ENCODE measurements at places on chromosomes 2 and 18. TPM values are rescaled to one million over a fixed set of nuclear protein-coding genes. Genes with fewer than 3 reads are reported as not detected.

Gene LAMA1
- not detected for total RNA-seq

Gene OTOF
- total RNA-seq: not detected

Gene CFAP65
- not detected for total RNA-seq

Gene NOTO
- not detected for total RNA-seq

Gene B3GNT7
- total RNA-seq: 2.4 TPM

Gene WDR43
- total RNA-seq: 21.0 TPM

Gene NYAP2
- total RNA-seq: not detected

Gene SPATA3
- total RNA-seq: not detected

Gene ST8SIA3
- not detected for total RNA-seq

Gene NDUFB3
- total RNA-seq: 466 TPM

DNA sequence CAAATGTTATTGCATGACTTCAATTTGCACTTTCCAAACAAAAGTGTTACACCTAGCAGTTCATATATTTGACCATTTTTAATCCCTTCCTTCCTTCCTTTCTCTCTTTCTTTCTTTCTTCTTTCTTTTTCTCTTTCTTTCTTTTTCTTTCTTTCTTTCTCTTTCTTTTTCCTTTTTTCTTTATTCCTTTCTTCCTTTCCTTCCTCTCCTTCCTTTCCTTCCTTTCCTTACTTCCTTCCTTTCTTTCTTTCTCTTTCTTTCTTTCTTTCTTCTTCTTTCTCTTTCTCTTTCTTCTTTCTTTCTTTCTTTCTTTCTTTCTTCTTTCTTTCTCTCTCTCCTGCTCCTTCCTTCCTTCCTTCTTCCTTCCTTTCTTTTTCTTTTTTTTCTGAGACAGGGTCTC, 146.7 kb upstream of the ALKAL2 start:
- no peak for DNase-seq

GRCh38 chr2:226983895-226984749, 148.3 kb downstream of the RHBDD1 start:
- DNase-seq: no peak

DNA sequence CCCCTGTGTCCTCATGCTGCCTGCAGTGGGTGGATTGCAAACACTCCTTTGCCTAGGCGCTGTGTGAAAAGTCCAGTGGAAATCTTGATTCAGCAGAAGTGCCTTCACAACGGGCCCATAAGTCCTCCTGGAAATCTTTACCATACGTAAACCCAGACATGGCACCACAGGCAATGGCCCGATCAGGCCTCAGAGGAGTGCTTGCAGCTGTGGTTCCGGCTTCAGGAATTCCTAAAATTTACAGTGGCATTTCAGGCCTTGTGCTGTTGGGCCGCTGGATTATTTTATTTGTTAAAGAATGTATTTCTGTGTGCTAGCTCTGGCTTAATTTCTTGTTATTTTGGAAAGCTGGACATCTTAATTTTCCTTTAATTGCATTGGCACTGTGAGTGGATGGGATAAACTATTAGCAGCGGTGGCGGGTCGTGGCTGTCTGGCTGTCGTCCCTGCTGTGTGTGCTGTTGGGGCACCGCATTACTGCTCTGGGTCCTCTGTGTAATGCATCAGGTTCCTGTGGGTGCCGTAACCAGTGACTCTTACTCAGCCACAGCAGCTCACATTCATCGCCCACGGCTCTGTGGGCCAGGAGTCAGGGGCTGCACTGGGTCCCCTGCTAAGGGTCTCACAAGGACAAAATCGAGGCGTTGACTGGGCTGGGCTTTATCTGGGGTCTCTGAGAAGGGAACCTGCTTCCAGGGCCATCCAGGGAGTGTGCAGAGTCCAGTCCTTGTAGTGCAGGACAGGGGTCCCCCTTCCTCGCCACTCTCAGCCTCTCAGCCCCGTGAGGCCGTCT, 73.1 kb downstream of the RTP5 start:
- DNase-seq: no peak

DNA sequence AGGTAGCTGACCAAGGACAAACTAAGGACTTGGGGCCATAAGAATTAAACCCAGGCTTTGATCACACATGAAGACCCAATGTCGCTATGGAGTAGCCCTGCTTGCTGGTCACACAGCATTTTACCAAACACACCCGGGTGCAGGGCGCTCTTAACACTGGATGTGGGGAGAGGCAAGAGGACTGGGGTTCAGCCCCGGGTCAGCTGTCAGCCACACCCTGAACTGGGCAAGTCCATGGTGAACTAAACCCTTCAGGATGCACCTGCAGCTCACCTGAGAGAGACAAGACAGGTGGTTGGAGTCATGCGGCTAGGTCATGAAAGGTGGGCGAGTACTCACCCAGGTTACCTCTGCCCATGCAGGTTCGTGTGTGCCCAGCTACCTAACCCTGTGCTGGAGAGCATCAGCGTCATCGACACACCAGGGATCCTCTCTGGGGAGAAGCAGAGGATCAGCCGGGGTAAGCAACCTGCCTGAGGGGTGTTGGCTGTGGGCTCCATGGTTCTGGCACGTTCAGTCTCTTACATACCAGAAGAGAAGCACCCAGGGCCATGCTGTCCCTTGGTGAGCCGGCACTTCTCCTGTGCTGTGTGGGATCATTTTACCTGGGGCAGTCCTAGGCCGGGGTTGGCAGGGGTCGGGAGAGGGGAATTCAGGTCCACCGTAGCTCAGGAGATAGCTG, 15.2 kb downstream of the EHD3 start:
- no peak for DNase-seq

- no peak for DNase-seq
Observed at GRCh38 chr2:73979021-73979420, 5.7 kb upstream of the TET3 start.

- DNase-seq: no peak
Observed at GRCh38 chr2:190578158-190579057, 43.9 kb upstream of the NEMP2 start.

DNA sequence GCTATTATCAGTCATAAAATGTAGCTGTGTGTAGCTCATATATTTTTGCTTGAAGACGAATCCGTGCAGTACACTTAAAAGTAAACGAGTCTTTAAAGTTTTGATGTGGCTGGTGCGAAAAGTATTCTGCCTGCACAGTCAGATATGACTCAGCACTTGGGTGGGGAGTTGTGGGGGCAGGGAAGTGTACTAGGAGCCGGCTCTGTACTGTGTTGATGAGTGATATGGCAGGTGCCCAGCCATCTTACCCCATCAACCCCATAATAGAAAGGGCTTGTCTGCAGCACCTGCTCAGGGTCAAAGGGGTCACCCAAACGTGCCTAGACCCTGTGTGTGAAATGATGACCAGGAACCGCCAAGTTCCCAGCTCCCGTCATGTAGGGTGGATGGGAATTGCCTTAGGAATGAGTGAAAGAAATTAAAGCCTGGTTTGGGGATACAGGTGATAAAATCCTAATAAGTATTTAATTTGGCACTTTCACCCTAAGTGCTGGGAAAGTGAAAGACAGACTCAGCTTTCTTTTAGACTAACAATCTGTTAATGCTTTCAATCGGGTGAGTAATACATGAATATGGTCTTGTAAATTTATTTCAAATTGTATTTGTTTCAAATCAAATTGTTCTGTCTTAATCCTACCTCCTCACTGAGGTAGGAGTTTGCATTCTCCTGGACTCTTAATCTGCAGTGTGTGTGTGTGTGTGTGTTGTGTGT, 48.0 kb downstream of the BCL2L11 start:
- peak; percentile 33 for DNase-seq

- DNase-seq: no peak
Observed at GRCh38 chr2:214651451-214651850, 158.0 kb downstream of the BARD1 start.

DNA sequence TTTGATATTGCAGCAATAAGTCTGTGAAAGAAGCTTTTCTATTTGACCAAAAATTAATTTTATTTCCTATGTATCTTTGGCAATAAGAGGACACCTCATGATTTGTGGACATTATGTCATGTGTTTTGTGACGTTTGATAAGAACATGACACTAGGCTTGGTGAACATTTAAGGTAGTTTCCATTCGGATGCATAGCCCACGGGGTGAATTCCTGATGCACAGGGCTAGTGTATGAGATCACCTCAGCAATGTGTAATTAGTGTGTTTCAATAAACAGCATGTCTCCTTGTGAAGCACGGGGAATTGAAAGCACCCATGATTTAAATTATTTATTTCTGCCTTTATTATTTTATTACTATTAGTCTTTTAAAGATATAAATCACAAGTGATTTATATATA, 146.1 kb upstream of the LINC00305 start:
- DNase-seq: no peak

- no peak for DNase-seq
Observed at GRCh38 chr18:26181343-26181826, 44.9 kb upstream of the TAF4B start.

DNA sequence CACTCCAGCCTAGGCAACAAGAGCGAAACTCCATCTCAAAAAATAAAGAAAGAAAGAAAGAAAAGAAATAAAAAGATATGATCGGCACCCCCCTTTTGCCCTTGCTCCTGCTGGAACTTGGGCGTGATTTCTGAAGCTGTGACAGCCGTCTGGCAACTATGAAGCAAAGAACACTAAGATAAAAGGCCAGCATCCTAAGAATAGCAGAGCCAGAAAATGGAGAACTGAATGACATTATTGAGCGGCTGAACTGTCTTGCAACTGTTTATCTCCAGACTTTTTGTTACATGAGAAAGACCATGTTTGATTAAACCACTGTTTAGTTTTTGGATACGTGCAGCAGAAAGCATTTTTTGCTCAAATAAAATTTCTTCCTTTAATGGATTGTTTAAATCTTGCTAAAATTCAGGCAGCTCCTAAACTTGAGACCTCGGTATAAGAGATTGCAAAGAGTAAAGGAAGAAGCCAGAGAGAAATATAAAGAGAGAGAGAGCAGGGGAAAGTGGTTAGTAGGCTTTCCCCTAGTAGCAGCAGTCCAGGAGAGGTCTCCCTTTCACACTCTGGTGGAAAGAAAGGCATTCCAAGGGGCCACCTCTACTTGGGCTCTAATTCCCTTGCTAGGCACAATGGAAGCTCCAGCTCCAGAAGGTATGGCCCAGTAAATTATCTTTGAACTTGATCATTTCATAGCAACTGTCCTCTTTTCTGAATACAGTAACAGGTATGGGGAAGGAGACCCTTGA, 8.2 kb upstream of the MBD2 start:
- DNase-seq: no peak

GRCh38 chr2:159326569-159327255, 40.2 kb upstream of the WDSUB1 start:
- DNase-seq: no peak

- no peak for DNase-seq
Observed at GRCh38 chr2:175363699-175364098, 182.2 kb upstream of the ATP5MC3 start.

DNA sequence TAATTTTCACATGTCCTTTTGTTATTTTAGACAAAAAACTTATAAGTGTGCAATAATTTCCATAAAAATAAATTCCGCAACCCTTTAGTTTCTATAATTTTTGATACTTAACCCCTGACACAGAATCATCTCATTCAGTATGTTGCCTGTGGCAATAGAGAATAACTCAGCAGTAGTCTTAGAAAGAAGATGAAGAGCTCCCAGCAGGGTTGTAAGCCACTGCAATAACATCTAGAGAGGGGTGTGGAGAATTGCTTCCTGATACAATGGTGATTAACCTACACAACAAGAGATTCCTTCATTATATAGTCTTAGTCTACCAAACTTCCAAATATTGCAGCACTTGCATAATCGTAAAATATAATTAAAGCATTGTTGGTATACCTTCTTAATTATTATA, 118.9 kb downstream of the TMX3 start:
- no peak for DNase-seq

- DNase-seq: no peak
Observed at GRCh38 chr2:64626963-64627760, 26.6 kb downstream of the SERTAD2 start.

DNA sequence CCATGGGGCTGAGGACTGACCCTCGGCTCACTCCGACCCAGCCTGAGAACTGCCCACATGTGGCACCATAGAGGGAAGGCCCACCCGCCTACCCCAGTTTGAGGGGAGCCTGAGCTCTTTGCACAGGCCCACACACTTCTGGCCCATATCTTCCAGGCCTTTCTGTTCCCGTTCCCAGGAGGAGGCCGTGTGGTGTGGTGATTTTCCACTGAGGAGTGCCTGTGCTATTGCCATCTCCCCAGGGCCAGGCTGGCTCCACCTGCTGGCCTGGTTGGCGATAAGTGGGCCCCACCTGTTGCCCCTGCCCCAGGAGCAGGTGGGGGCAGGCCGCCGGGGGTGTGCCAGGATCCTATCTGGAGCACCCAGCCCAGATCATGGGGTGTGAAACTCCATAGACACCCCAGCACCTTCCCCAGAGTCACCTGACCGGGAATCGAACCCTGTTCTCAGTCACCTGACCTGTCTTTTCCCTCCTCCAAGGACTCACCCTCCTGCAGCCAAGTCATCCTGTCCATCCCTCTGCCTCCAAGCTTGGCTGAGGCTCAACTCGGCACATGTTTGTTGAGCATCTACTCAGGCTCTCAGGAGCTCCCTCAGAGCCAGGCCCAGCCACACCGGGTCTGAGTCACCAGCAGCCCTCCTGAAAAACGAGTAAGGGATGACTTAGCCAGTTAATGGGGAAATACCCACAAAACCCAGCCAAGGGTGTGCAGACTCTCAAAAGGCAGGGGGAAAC, 120.1 kb downstream of the CYP26B1 start:
- DNase-seq: no peak

DNA sequence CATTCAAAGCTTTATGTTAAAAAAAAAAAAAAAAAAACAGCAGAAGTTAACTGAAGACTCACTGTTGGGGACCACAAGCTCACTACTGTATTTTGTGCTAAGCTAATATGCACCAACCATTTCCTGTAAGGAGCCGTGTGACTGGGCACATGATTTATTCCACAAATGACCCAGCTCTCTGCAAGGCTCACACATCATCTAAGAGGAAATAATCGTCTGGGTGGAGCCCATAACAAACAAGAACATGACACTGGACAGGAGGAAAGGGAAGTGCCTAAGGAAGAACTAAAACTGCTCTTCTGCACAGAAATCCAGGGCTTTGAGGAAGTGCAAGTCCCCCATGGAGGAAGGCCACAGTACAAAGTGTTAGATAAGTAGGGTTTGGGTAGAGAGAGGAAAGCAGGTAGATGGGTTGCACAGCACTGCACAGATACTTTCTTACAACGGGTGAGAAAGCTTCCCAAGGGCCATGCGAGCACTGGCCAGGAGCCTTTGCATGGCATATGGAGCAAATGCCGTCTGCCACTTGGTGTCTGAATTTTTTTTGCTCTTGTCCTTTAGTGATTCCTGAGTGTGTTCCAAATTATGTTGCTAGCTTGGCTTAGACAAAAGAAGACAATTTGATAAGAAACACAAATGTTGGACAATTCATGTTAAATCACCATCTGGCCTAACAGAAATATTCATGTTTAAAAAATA, 24.4 kb downstream of the NFE2L2 start:
- no peak for DNase-seq

Data from left ventricle myocardium inferior (tissue), 1 donor.